ENCODE measurements at places on chromosomes 7 and 10. TPM values are rescaled to one million over a fixed set of nuclear protein-coding genes. Genes with fewer than 3 reads are reported as not detected.

- no peak for DNase-seq
Measured at GRCh38 chr10:95840121-95840520, 67.7 kb upstream of the CC2D2B start.

DNA sequence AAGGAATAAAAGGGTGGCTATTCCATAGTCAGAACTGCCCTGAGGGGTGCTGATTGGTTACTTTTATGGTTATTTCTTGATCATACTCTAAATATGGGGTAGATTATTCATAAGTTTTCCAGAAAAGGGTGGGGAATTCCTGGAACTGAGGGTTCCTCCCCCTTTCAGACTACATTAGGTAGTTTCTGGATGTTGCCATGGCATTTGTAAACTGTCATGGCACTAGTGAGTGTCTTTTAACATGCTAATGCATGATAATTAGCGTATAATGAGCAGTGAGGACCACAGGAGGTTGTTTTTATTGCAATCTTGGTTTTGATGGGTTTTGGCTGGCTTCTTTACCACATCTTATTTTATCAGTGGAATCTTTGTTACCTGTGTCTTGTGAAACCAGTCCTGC lies 26.5 kb upstream of the POT1 start:
- DNase-seq: no peak

Gene HOXA2
- 0.34 TPM for total RNA-seq

DNA sequence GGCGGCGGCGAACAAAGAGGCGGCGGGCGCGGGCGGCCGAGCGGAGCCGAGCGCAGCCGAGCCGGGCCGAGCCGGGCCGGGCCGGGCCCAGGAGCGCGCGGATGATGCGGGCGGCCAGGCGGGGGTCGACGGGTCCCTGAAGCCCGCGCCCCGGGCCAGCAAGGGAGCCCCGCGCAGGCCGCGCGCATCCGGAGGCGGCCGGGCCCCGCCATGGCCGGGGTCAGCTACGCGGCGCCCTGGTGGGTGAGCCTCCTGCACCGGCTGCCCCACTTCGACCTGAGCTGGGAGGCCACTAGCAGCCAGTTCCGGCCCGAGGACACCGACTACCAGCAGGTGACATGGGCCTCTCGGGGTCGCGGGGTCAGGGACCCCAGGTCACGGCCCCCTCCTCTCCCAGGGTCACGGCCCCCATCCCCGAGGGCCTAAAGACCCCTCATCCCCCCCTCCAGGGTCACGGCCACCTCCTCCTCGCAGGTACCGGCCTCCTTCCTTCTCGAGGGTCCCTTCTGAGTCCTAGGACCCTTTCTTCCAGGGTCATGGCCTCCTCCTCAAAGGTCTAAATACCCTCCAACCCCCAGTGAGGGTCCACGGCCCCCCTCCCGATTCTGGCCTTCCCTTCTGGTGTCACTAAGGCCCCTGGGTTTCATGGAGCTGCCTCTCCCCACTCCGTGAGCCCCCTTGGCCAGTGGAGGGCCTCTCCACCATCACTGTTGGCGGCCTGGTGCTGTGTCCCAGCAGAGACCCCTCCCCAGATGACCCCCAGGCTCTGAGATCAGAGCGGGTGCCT lies at the start of gene TTYH3:
Gene TTYH3 (plus strand): TSS at position 41 of the 787 bp plus-strand sequence. CDS start 170 bp downstream, at position 211.
- peak; percentile 83 for DNase-seq

GRCh38 chr7:40102897-40103296 lies 31.5 kb downstream of the MPLKIP start:
- DNase-seq: no peak

Gene GIMAP8
- total RNA-seq: 4.1 TPM

DNA sequence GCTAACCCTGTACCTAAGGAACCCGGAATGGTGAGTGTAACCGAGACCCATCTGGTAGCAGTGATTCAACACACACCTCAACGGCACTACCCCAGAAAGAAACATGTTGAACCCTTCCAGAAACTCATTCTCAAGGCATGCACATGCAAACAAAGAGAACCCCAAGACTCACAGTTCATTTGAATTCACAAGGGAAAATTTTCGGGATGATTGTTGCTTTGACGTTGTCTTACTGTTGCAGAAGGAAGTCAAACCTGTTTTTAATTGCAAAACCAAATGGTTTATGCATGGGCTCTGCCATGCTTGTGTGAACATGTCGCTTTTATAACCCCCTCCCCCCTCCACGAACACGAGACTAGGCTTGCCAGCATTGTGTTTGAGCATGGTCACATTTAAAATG lies 539.7 kb downstream of the GATA3 start:
- no peak for DNase-seq

GRCh38 chr7:23275912-23276311 lies 23.2 kb upstream of the MALSU1 start:
- DNase-seq: no peak

DNA sequence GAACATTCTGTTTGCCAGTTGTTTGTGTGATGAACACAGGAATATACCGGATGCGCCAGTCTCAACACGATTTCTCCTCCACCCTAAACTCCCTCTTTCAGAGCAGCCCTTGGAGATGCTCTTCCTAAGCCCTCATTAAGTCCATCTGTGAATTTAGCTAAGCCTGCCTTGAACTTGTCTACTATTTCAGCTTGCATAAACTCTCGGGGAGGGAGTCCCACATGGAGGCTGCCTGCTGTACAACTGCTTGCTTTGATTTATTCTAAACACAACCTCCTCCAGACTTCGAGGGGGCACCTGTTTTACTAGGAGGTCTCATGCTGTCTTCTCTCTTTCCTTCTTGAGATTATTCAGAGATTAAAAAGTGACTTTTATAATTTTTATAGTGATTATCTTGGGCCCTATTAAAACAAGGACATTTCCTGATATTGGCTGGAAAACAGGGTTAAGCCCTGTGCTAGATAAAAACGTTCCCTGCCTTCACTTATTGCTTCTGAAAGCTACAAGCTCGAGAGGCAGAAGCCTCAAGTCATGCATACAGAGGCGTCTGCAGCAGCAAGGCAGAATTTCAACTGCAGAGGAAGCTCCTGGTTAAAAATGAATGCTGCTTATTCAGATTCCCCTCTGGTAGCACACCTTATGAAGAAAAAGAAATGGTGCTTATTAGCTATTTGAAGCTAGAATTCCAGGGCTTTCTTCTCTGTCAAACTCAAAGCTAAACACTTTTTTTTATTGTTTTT lies 174.3 kb downstream of the FANK1 start:
- no peak for DNase-seq

Data from suprapubic skin (tissue), 4 donors.